ENCODE measurements at places on chromosomes 6 and 20.

GRCh38 chr20:10634683-10635411 is 39.0 kb downstream of the JAG1 start:
- no peak overlapping the region for H3K4me3 ChIP-seq
- H3K27ac ChIP-seq, result no peak overlapping the region
- peaks cover 9% of the 10 kb centered on the region for H3K36me3 ChIP-seq
- DNase-seq, result no peak
- no peaks in the 10 kb centered on the region for H3K27me3 ChIP-seq

GRCh38 chr6:47654255-47654654 is 44.1 kb upstream of the ADGRF4 start:
- no peaks in the 10 kb centered on the region for H3K27me3 ChIP-seq
- no peak overlapping the region for H3K27ac ChIP-seq
- no peaks in the 10 kb centered on the region for H3K36me3 ChIP-seq
- H3K4me3 ChIP-seq, result no peak overlapping the region
- no peak for DNase-seq
- H3K4me1 ChIP-seq, result no peaks in the 10 kb centered on the region

DNA sequence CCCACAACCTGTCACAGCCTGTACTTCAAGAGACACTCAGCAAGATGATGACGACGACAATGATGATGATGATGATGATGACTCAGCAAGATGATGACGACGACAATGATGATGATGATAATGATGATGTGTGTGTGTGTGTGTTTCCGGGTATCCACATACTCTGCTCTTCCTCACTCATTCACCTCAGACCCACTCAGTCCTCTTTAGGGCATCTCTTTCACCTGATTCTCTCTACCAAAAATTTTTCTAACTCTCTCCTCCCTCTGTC is 1.2 kb upstream of the EIF6 start:
- H3K4me3 ChIP-seq, result no peak overlapping the region
- H3K4me1 ChIP-seq, result peaks cover 7% of the 10 kb centered on the region
- DNase-seq, result no peak
- H3K36me3 ChIP-seq, result peaks cover 21% of the 10 kb centered on the region
- H3K27me3 ChIP-seq, result peaks cover 11% of the 10 kb centered on the region
- H3K27ac ChIP-seq, result no peak overlapping the region

DNA sequence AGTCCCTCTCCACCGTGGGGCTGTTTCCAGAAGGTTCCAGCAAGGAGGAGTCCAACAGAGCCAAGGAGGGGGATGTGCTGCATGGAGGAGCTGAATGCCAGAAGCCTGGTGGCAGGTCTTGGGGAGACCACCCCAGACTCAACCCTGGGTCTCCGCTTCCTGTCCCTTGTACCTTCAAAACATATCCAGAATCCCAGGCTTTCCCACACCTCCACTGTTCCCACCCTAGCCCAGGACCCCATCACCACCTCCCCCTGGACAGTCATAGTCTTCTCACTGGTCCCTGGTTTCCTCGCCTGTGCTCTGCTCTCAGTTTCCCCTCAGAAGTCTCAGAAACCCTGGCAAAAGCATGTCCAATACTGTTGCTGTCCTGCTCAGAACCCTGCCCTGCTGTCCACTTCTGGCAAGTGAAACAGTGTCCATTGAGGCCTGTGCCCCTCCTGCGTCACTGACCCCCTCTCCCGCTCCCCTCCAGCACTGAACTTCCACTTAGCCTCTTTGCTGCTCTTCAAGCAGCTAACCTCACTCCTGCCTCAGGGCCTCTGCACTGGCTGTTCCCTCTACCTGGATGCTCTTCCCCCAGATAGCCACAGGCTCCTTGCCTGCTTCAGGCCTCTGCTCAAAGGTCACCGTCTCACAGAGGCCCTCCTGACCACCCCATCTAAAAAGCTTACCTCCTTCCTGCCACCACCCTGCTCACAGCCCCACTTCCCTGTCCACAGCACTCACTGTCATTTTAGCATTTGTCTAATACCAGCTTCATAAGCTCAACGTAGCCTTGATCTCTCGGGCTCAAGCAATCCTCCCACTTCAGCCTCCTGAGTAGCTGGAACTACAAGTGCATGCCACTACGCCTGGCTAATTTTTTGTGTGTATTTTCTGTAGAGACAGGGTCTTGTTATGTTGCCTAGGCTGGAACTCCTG is 169.2 kb downstream of the GRM4 start:
- no peaks in the 10 kb centered on the region for H3K36me3 ChIP-seq
- DNase-seq, result no peak
- no peaks in the 10 kb centered on the region for H3K4me1 ChIP-seq
- H3K27ac ChIP-seq, result no peak overlapping the region
- no peak overlapping the region for H3K4me3 ChIP-seq
- H3K27me3 ChIP-seq, result peaks cover 9% of the 10 kb centered on the region

GRCh38 chr6:167393731-167394130 is 68.8 kb downstream of the TTLL2 start:
- H3K27me3 ChIP-seq, result no peaks in the 10 kb centered on the region
- no peaks in the 10 kb centered on the region for H3K4me1 ChIP-seq
- H3K27ac ChIP-seq, result no peak overlapping the region
- DNase-seq, result no peak
- H3K4me3 ChIP-seq, result no peak overlapping the region

- H3K4me1 ChIP-seq, result no peaks in the 10 kb centered on the region
- H3K36me3 ChIP-seq, result no peaks in the 10 kb centered on the region
- no peak for DNase-seq
- no peak overlapping the region for H3K4me3 ChIP-seq
- H3K27ac ChIP-seq, result no peak overlapping the region
- no peaks in the 10 kb centered on the region for H3K27me3 ChIP-seq
Observed at GRCh38 chr20:48912065-48912464, 9.4 kb upstream of the ARFGEF2 start.

DNA sequence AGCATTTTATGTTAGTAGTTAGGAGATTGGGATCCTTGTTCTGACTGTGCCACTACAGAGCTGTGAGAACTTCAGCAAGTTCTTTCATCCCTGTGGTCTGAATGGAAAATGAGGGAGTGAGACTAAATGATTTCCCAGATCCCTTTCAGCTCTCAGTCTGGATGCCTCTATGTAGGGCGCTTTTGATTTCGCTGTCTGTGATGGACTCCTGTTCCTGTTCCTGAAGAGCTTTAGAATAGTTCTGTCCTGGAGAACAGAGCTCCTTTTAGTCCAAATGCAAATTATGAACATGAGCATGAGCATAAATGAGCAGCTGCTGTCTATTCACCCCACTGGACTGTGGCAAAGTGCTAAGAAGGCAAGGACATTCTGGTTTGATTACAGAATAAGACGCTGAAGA is 61.4 kb upstream of the NT5E start:
- no peak for DNase-seq
- no peaks in the 10 kb centered on the region for H3K27me3 ChIP-seq
- no peaks in the 10 kb centered on the region for H3K4me1 ChIP-seq
- H3K36me3 ChIP-seq, result no peaks in the 10 kb centered on the region
- H3K27ac ChIP-seq, result no peak overlapping the region

- no peak for DNase-seq
- no peaks in the 10 kb centered on the region for H3K4me1 ChIP-seq
- no peak overlapping the region for H3K4me3 ChIP-seq
- H3K27me3 ChIP-seq, result no peaks in the 10 kb centered on the region
- no peak overlapping the region for H3K27ac ChIP-seq
- H3K36me3 ChIP-seq, result no peaks in the 10 kb centered on the region
Observed at GRCh38 chr20:48035961-48036731, 250.9 kb upstream of the SULF2 start.

DNA sequence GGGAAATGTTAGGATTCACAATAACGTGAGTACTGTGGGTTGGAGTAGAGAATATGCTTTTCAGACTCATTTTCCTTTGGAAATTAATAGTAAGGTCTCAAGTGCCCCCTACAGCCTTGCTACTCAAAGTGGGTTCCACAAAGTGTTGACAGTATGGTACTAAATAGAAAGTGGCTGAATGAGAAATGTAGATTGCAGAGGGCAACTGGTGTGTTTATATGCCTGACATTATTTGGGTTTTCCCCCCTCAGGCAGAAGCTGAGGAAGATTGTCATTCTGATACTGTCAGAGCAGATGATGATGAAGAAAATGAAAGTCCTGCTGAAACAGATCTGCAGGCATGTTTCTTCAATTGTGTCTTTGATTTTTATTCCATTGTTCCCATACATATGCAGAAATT is 5.6 kb downstream of the FBXO9 start:
- no peaks in the 10 kb centered on the region for H3K36me3 ChIP-seq
- H3K27ac ChIP-seq, result no peak overlapping the region
- peaks cover 10% of the 10 kb centered on the region for H3K4me1 ChIP-seq
- H3K4me3 ChIP-seq, result no peak overlapping the region
- H3K27me3 ChIP-seq, result no peaks in the 10 kb centered on the region

DNA sequence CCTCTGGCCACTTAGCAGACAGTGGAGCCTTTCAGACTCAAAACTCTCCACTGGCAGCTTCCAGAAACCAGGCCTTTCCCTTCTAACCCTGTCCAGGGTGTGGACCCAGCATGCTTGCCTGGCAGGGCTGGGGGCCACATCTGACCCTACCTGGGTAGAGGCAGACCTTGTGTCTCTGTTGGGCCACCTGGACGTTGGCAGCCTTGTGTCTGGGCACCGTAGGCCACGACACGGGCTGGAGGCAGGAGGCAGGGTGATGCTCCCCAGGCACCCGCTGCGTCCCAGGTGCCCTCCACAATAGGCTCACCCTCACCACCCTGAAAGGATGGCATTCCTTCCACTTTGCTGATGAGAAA is 67.6 kb downstream of the NOL4L start:
- H3K4me3 ChIP-seq, result peak overlapping the region; percentile 7
- H3K4me1 ChIP-seq, result peaks cover 36% of the 10 kb centered on the region
- H3K27me3 ChIP-seq, result no peaks in the 10 kb centered on the region
- no peak for DNase-seq
- no peaks in the 10 kb centered on the region for H3K36me3 ChIP-seq
- H3K27ac ChIP-seq, result no peak overlapping the region

DNA sequence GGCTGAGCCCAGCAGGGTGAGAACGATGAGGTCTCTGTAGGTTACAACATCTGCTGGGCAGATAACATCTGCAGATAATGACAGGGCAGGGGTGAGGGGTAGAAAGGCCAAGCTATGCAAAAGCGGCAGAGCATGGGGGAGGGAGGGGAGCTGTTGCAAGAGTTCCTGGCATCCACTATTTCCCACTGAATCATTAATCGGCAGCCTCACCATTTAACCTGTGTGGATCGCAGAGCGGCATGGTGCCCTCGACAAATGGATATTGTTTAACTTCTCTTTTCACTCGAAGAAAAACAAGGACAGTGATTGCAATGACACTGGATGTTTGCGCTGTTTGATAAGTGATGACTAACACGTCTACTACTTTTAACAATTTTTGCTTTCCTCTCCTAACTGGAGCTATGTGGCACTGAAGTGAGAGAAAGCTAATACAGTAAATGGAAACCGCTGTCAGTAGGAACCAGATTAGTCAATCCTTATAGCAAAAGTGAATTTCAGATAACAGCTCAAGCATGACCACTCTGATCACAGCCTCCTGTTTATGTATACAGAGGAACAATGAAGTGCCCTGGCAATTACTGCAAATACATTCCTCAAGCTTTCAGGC is 381.5 kb downstream of the TFAP2A start:
- peaks cover 7% of the 10 kb centered on the region for H3K4me1 ChIP-seq
- H3K27ac ChIP-seq, result no peak overlapping the region
- DNase-seq, result no peak
- no peak overlapping the region for H3K4me3 ChIP-seq
- H3K36me3 ChIP-seq, result no peaks in the 10 kb centered on the region

DNA sequence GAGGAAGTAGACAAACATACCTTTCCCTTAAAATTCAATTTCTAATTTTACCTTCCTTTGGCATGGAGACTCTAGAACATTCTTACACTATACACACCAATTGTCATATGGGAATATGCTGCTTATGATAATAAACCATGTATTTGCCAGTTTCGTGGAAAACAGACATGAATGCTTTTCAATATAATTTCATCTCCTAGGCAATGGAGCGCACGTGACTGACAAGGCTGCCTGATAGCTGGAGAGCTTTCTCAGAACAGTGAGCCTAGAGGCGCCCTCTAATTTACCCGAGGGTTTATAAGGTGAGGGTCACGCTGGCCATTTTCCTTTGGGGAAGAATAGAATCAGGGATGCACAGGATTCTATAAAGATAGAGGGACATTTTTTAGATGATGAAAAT is 56.5 kb downstream of the PRR18 start:
- no peaks in the 10 kb centered on the region for H3K4me1 ChIP-seq
- peaks cover 41% of the 10 kb centered on the region for H3K27me3 ChIP-seq
- H3K4me3 ChIP-seq, result no peak overlapping the region
- no peaks in the 10 kb centered on the region for H3K36me3 ChIP-seq
- no peak for DNase-seq

- no peak for DNase-seq
- no peaks in the 10 kb centered on the region for H3K36me3 ChIP-seq
Observed at GRCh38 chr6:4522453-4522852, 253.8 kb upstream of the CDYL start.

DNA sequence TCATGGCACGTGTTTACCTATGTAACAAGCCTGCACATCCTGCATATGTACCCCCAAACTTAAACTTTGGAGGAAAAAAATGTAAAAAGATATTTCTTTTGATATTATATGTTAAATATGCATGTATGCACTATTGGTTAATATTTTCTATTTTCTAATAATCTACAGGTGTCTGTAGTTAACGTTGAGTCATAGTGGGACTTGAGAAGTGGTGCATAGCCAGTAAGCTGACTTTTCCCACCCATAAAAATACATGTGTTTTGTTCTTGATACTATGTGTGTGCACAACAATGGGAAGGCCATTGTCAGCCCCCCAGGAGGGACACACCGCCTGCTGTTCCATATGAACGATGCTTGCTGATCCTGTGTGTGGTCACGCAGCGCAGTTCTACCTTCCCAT is 49.1 kb downstream of the FAM120B start:
- H3K27ac ChIP-seq, result no peak overlapping the region
- no peak overlapping the region for H3K4me3 ChIP-seq
- H3K27me3 ChIP-seq, result no peaks in the 10 kb centered on the region
- no peak for DNase-seq
- no peaks in the 10 kb centered on the region for H3K4me1 ChIP-seq

DNA sequence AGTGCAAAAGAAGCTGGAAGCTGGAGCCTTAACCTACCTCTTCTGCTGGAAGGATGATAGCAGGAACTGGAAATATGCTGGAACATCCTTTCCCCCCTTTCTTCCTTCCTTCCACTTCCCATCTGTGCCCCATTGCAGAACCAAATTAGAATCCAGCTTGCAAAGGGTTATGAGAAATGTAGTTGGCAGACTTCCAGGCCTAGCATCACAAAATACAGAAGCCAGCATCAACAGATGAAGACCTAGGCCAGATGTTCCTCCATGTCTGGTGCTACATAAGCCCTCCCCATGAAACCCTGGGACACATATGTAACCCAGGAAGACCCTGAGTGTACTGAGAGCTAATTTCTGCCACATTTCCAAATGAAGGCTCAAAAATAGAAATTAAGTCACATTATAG is 40.0 kb upstream of the TFAP2B start:
- H3K36me3 ChIP-seq, result no peaks in the 10 kb centered on the region
- no peak overlapping the region for H3K27ac ChIP-seq
- H3K27me3 ChIP-seq, result no peaks in the 10 kb centered on the region
- no peak overlapping the region for H3K4me3 ChIP-seq
- no peak for DNase-seq
- H3K4me1 ChIP-seq, result no peaks in the 10 kb centered on the region

- no peaks in the 10 kb centered on the region for H3K27me3 ChIP-seq
- H3K27ac ChIP-seq, result no peak overlapping the region
- no peak for DNase-seq
- H3K4me3 ChIP-seq, result no peak overlapping the region
- no peaks in the 10 kb centered on the region for H3K4me1 ChIP-seq
- no peaks in the 10 kb centered on the region for H3K36me3 ChIP-seq
Observed at GRCh38 chr6:93318121-93318520, 101.2 kb downstream of the EPHA7 start.
